NCI-H1436 treated with DMSO at 0.1 percent for 48 hours (cell line): ENCODE measurements at places on chromosomes 12 and 14.

DNA sequence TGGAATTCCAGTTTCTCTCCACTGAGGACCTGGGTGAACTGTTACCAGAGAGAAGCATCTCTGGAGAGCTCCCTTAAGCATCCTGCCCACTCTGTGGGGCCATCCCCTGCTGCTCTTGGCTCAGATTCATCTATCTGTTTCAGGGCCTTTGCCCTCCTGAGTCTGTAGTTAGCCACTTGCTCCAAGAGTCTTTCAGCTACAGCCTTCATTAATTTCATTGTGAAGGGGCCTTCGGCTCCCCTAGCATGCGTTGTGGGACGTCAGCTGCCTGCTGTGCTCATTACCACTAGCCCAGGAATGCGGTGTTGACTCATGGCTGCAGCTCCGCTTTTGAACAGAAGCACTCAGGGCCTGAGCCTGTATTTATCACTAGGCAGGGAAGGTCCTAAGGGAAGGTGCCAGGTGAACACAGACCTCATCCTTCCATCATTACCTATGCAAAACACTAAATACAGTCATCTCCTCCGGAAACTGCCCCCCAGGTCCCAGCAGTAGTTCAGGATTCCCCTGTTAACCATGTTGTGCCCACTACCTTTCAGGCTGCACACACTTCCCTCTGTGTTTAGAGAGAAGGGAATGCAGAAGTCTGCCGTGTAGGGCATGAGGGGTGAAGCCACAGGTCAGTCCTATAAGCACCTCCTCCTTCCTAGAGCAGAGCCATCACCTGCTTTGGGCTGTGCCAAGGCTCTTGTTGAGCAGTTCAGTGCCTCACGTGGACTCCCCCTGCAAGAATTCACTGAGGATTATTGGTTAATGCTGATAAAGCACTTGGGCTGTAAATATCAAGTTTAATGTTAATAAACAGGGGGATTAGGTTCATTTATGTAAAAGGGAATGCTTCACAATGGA is 191.4 kb downstream of the CACNA1C start:
- no peak for DNase-seq

DNA sequence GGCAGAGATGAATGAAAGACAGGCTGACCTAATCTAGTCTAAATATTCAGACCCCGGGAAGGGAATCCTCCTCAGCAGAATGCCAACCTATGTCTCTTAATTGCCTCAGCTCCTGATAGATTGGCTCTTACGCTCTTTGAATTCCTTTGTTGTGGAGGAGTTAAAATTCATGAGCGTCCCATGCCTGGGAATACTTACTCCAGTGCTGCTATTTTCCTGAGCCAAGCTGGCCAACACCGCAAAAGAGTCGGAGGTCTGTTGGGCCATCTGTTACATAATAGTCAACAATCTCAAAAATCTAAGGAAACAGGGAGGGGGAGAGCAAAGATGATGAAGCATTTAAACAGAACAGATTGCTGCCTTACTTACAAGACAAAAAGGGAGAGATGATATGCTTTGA is 182.8 kb downstream of the ASCL1 start:
- DNase-seq = no peak

GRCh38 chr12:2687058-2687457 is 107.7 kb upstream of the FKBP4 start:
- no peak for DNase-seq

GRCh38 chr14:49637534-49638078 is 2.6 kb upstream of the DNAAF2 start:
- DNase-seq = no peak

DNA sequence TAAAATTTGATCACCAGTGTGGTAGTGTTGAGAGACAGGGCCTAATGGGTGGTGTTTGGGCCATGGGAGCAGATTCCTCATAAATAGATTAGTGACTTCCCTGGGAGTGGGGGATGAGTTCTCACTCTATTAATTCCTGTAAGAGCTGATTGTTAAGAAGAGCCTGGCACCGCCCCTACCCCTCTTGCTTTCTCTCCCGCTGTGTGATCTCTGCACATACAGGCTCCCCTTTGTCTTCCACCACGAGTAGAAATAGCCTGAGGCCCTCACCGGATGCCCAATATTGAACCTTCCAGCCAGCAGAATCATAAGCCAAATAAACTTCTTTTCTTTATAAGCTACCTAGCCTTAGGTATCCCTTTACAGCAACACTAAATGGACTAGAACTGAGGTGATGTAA is 31.9 kb upstream of the CAND1 start:
- DNase-seq = no peak

GRCh38 chr12:50070314-50071060 is 13.1 kb downstream of the ASIC1 start:
- DNase-seq = no peak

- DNase-seq = no peak
Measured at GRCh38 chr14:93727039-93727740, 61.1 kb downstream of the PRIMA1 start.

GRCh38 chr12:49537752-49538509 is 899 bp upstream of the KCNH3 start:
- no peak for DNase-seq
